ENCODE measurements at places on chromosomes 12 and 14.

DNA sequence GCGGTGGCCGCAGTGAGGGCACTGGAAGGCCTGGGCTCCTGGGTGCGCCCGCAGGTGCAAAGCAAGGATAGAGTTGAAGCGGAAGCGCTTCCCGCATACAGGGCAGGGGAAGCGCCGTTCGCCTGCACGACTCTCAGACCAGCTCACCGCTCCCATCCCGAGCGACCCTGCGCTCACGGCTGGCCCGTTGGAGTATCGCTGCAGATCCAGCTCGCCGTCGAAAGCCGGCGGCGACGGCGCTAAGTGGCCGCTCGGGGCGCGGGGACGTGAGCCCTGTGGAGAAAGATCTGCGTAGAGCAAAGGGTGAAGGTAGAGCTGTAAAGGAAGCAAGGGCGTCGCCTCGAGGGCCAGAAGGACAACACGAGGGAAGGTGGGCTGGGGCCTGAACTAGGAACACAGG lies 5.4 kb downstream of the ZNF219 start:
- no peak for DNase-seq

GRCh38 chr12:8052679-8053078 lies 13.5 kb downstream of the C3AR1 start:
- no peak for DNase-seq

DNA sequence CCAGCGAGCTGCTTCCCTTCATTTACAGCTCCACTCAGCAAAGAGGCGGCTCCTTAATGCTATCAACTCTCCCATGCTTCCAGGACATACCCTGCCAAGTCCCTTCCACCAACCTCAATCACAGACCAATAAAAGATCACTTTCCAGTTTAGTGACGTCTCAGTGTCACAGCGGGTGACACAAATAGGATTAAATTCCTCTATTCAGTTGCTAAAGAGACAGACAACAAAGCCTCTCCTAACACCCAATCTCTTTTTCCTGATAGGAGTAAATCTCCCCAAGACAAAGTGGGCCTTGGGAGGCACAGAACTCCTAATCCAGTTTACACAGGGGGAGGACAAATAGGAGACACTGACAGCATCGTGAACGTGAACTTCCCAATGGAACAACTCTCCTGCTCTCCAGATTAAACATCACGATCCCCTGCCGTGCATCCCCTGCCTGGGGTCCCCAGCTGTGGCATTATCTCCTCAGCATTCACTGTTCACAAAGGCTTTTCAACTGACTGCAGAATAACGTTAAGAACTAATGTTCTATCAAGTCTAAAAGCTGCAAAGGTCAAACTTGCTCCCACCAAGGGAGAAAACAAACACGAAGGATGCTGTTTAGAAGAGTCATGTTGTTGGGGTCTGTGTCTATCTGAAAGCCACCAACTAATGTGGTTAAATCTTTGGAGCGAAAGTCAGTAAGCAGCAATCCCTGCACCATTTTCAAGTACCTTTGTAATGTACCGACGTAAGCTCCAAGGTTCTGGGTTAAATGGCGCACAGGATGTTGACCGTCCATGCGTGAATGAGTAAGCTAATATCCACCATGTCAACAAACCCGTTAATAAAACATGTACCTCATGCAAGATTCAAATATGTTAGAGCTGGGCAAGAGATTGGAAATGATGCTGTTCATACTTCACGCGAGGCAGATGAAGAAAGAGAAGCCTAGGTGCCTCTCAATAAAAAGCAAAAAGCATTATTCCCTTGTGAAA lies 31.5 kb downstream of the TMEM132D start:
- DNase-seq = no peak

- DNase-seq = no peak
Observed at GRCh38 chr14:90276646-90277367, 20.5 kb downstream of the PSMC1 start.

GRCh38 chr12:48602192-48602989 lies 32.5 kb upstream of the LALBA start:
- DNase-seq = no peak

- DNase-seq = no peak
Observed at GRCh38 chr14:67512463-67513310, 20.4 kb upstream of the PLEKHH1 start.

DNA sequence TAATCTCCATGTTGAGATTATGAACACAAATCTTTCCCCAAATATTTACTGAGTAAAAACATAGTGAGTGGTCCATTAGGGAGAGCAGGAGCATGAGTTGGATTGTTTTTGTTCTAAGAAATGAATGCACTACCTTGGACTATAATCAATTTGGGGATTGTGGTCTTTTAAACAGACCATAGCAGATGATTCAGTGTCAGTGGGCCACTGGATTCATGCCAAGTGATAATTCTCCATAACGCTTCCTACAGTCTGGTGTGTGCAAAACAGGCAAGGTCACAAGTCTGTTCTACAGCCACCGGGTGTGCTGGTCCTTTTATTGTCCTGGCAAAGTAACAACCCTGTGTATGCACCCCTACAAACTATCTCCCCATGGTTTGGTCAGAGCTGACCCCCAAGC lies 266.3 kb downstream of the APAF1 start:
- DNase-seq = no peak

- DNase-seq = no peak
Observed at GRCh38 chr14:60349663-60350365, 100.8 kb downstream of the PPM1A start.

GRCh38 chr12:113135178-113136127 lies at the start of gene RASAL1:
Gene RASAL1 (minus strand): TSS chr12:113135761. CDS start chr12:113135462, 299 bp downstream.
- DNase-seq = no peak

- DNase-seq = no peak
Observed at GRCh38 chr12:91171476-91171875, 11.1 kb downstream of the DCN start.

GRCh38 chr12:14156606-14157005 lies 175.2 kb upstream of the GRIN2B start:
- DNase-seq = no peak

Data from cortex of kidney (tissue), 1 donor.